ENCODE measurements at places on chromosomes 6 and 20.

DNA sequence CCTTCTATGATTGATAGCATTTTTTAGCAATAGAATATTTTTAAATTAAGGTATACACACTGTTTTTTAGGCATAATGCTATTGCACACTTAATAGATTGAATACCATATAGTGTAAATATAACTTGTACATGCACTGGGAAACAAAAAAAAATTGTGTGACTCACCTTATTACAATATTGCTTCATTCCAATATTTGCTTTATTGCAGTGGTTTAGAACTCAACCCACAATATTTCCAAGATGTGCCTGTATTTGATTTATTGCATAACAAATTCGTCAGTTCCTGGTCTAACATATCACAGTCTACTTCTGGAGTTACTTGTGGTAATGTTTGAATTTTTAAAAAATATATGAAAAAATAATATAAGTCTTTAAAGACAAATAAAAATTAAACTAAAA is 41.9 kb upstream of the DEFB112 start:
- DNase-seq, result peak; percentile 43

DNA sequence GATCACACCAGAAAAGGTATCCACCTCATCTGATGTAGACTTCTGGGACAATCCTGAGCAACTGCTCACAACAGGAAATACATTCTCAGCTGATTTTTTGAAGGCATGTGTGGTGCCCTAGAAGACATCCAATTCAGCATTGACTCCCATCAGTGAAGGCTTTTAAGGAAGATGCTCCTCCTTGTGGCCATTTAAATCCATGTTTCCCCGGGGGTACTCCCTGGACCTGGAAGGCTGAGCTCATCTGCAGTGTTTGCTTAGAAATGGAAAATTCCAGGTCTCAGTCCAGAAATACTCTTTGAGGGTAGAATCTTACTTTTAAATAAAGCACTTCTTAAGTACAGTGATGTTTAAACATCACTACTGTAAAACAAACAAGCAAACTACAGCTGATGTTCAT is 195.5 kb upstream of the PDE10A start:
- DNase-seq, result peak; percentile 52

GRCh38 chr6:81634155-81634880 is 118.2 kb downstream of the TENT5A start:
- no peak for DNase-seq

- DNase-seq, result no peak
These were observed 1.4 kb downstream of the CUTA start for GRCh38 chr6:33416386-33417127.

- peak; percentile 25 for DNase-seq
These were observed 18.2 kb downstream of the STMND1 start for GRCh38 chr6:17120019-17120418.

GRCh38 chr20:59611286-59611685 is 6.9 kb downstream of the PHACTR3 start:
- no peak for DNase-seq

DNA sequence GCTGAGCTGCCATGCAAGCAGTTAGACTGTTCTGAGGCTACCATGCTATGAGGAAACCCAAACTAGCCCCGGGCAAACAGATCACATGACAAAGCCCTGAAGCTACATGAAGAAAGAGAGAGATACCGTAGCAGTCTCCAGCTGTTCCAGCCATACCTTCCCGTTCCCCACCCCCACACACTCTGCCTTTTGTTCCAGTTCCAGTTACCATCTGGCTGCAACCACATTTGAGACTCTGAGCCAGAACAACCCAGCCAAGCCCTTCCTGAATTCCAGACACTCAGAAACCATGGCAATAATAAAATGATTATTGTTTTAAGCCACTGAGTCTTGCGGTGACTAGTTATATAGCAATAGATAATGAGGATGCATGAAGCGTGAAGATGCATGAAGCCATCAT is 28.3 kb downstream of the RIN2 start:
- peak; percentile 96 for DNase-seq
